Cortex of kidney (tissue), 1 donor: ENCODE measurements at places on chromosomes 6 and 20.

DNA sequence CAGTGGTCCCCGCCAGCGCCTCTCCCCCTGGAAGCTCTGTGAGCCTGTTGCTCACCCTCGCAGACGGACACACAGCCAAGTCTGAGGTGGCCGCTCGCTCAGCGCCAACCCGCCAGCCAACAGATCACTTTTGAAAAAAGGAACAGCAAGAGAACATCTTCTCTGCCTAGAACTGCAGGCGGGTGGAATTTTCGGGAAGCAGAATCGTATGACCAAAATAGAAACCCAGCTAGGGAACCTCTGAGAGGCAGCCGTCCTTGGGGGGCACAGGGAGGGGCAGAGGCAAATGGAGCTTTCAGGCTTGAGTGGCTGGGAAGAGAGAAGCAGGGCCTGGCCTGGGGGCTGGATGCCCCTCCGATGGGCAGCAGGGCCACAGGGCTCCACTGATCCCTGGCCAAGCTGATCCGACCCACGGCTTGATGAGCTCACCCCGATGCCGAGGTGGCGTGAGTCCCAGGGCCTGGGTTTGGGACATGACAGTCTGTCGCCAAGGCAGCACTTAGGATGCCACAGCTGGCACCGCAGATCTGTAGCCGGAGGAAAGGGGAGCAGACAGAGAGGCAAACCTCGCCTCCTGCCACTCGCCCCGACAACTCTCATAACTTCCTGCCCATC is 9.8 kb downstream of the NFATC2 start:
- no peak for DNase-seq

DNA sequence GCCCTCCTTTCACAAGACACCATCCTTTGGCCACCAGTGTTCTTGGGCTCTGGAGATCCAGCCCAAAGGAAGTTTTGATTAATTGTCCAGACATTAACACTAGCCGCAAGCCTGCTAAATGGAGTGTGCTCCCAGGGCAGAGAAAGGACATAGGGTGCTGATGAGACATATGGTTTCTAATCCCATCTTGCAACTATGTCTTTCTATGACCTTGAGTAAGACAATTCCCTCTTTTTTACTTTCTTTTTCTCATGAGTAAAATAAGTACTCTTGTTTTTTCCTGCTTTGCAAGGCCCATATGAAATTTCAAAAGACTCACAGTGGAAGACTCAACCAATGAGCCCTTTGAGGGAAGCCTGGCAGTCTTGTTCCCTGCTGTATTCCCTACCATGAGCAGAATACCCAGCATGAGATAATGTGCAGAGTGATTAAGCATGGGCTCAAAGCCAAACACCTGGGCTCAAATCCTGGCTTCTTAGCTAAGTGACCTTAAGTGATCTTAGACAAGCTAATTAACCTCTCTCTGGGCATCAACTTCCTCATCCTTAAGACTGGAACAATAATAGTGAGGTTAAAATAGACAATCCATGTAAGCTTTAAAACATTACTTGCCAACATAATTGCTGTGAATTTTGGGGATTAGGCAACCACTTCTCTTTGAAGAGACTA is at the start of gene WFDC10B:
TSS of gene WFDC10B (minus strand) at position 51 of the 669 bp plus-strand sequence. CDS start 19,027 bp downstream, outside the sequence.
- DNase-seq: no peak

- DNase-seq: no peak
Measured at GRCh38 chr6:113089056-113089455, 741.9 kb downstream of the RFPL4B start.

GRCh38 chr6:6515691-6516607 is 72.6 kb upstream of the LY86 start:
- no peak for DNase-seq
